ENCODE measurements at places on chromosomes 1 and 21.

- H3K4me1 ChIP-seq: no peaks in the 10 kb centered on the region
- no peak overlapping the region for H3K4me3 ChIP-seq
- H3K27me3 ChIP-seq: no peaks in the 10 kb centered on the region
- DNase-seq: no peak
- no peaks in the 10 kb centered on the region for H3K36me3 ChIP-seq
Measured at GRCh38 chr1:215894617-215895016, 327.5 kb downstream of the KCTD3 start.

GRCh38 chr1:18711536-18712251 is 81.0 kb downstream of the PAX7 start:
- no peak for DNase-seq
- H3K4me1 ChIP-seq: peaks cover 2% of the 10 kb centered on the region
- H3K27ac ChIP-seq: no peak overlapping the region
- no peaks in the 10 kb centered on the region for H3K36me3 ChIP-seq

- H3K4me1 ChIP-seq: no peaks in the 10 kb centered on the region
- no peaks in the 10 kb centered on the region for H3K27me3 ChIP-seq
- no peaks in the 10 kb centered on the region for H3K36me3 ChIP-seq
- no peak for DNase-seq
Measured at GRCh38 chr1:38272515-38272914, 225.9 kb upstream of the POU3F1 start.

DNA sequence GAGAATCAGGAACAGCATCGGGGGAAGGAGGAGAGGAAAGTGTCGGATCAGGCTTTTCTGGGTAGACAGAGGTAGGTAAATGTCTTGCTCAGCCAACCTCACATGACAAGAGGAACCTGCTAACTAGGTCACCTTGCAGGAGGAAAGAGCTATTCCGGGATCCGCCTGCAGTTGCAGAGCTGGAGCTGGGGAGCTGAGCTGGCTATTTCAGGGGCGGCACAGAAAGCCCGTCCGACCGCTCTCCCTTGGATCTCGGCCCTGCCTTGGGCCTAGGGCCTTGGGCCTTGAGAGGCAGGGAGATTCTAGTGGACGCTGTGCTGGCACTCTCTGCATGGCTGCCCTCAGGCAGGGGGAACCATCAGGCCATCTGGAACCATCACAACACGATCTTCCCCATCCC is 56.5 kb upstream of the CTPS1 start:
- H3K4me3 ChIP-seq: no peak overlapping the region
- no peak overlapping the region for H3K27ac ChIP-seq
- H3K27me3 ChIP-seq: no peaks in the 10 kb centered on the region
- no peaks in the 10 kb centered on the region for H3K36me3 ChIP-seq

DNA sequence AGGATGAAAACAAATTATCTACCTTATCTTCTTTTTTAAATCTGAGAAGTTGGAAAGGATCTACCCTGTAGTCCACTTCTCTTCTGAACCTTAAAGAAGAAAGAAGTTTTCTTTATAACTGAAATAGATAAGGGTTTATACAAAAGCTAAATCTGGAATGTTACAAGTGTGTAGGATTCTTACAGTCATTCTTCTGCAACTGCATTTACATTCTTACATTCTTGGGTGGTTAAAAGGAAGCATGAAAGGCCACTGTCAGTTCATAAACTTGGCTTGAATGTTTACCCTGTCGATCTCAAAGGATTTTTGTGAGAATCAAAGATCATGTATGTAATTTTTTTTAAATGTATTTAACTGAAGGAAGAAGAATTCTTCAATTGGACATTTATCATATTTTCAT is 142.1 kb upstream of the BRINP3 start:
- no peak for DNase-seq
- H3K27ac ChIP-seq: no peak overlapping the region
- no peak overlapping the region for H3K4me3 ChIP-seq

DNA sequence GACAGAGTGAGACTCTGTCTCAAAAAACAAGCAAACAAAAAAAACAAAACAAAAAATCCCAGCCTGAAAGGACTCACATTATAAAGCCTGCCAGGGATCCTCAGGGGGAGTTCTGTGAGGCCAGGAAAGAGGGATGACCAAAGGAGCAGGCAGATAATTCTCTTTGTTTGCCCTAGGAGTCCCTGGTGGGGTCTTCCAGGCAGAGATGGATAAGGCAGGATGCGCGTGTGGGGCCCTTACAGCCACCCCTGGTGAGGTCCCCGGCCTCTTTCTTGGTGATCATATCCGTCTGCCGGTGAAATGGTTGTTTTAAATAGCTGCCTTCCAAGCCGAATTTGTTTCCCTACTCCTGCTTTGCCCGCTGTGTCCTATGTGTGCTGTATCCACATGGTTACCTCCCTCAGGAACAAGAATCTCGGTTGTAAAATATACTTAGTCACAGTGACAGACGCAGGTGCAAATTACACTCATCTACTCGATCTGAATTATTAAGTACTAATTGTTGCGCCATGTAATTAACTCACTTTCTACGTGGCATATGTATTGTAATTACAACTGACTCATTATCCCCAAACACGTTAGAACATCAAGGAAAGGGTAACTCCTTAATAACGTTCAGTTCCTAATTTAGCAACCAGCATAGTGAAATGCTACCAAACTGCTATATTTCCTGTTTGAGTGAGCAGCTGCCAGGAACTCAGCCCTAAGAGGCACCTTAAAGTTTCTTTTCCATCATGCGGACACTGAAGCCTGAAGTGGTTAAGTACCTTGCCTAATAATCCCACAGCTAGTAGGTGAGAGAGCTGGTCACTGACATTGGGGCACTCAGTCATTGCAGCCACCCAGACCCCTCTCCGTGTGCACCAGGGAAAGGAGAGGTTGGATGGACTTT is 106.4 kb downstream of the ZSCAN20 start:
- H3K4me1 ChIP-seq: peaks cover 9% of the 10 kb centered on the region
- H3K27me3 ChIP-seq: no peaks in the 10 kb centered on the region
- DNase-seq: no peak
- H3K4me3 ChIP-seq: no peak overlapping the region
- H3K36me3 ChIP-seq: no peaks in the 10 kb centered on the region

DNA sequence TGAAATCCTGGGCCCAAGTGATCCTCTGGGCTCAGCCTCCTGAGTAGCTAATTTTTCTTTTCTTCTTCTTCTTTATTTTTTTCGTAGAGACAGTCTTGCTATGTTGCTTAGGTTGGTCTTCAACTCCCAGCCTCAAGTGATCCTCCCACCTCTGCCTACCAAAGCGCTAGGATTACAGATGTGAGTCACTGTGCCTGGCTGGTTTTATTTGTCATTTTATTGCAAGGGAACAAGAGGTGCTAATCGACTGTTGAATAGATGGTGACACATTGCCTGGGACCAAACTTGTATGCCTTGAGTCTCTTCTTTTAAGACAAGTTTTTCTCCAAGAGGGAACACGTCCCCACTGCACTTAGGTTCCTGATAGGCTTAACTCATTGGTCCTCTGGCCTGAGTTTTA is 20.0 kb upstream of the KLHDC8A start:
- no peaks in the 10 kb centered on the region for H3K36me3 ChIP-seq
- H3K27me3 ChIP-seq: peaks cover 60% of the 10 kb centered on the region
- no peak overlapping the region for H3K4me3 ChIP-seq
- H3K27ac ChIP-seq: no peak overlapping the region
- DNase-seq: no peak

GRCh38 chr1:30881319-30882181 is 27.0 kb downstream of the SDC3 start:
- H3K36me3 ChIP-seq: peaks cover 4% of the 10 kb centered on the region
- no peaks in the 10 kb centered on the region for H3K27me3 ChIP-seq
- DNase-seq: no peak
- no peak overlapping the region for H3K4me3 ChIP-seq

GRCh38 chr1:169595764-169596711 is 9.8 kb upstream of the F5 start:
- no peaks in the 10 kb centered on the region for H3K27me3 ChIP-seq
- DNase-seq: no peak
- no peaks in the 10 kb centered on the region for H3K4me1 ChIP-seq

- H3K4me3 ChIP-seq: no peak overlapping the region
- peaks cover 51% of the 10 kb centered on the region for H3K36me3 ChIP-seq
- H3K27me3 ChIP-seq: no peaks in the 10 kb centered on the region
- H3K27ac ChIP-seq: no peak overlapping the region
Measured at GRCh38 chr21:33799378-33800090, 116.1 kb downstream of the ATP5PO start.

GRCh38 chr1:115456441-115456961 is 118.5 kb upstream of the NGF start:
- peaks cover 11% of the 10 kb centered on the region for H3K4me1 ChIP-seq
- peak; percentile 52 for DNase-seq
- H3K4me3 ChIP-seq: no peak overlapping the region
- no peaks in the 10 kb centered on the region for H3K36me3 ChIP-seq
- H3K27ac ChIP-seq: no peak overlapping the region
- H3K27me3 ChIP-seq: no peaks in the 10 kb centered on the region

GRCh38 chr1:234538930-234539649 is 60.1 kb upstream of the TARBP1 start:
- H3K4me3 ChIP-seq: no peak overlapping the region
- no peaks in the 10 kb centered on the region for H3K36me3 ChIP-seq
- DNase-seq: peak; percentile 57
- peaks cover 98% of the 10 kb centered on the region for H3K4me1 ChIP-seq

- H3K4me3 ChIP-seq: no peak overlapping the region
- DNase-seq: no peak
- no peaks in the 10 kb centered on the region for H3K4me1 ChIP-seq
- H3K27ac ChIP-seq: no peak overlapping the region
- H3K27me3 ChIP-seq: no peaks in the 10 kb centered on the region
- H3K36me3 ChIP-seq: no peaks in the 10 kb centered on the region
Measured at GRCh38 chr1:211231873-211232272, 27.3 kb upstream of the RCOR3 start.

GRCh38 chr1:29470087-29470787 is 233.9 kb downstream of the PTPRU start:
- no peak overlapping the region for H3K27ac ChIP-seq
- peaks cover 6% of the 10 kb centered on the region for H3K27me3 ChIP-seq
- no peak overlapping the region for H3K4me3 ChIP-seq
- DNase-seq: no peak
- H3K4me1 ChIP-seq: no peaks in the 10 kb centered on the region
- no peaks in the 10 kb centered on the region for H3K36me3 ChIP-seq

DNA sequence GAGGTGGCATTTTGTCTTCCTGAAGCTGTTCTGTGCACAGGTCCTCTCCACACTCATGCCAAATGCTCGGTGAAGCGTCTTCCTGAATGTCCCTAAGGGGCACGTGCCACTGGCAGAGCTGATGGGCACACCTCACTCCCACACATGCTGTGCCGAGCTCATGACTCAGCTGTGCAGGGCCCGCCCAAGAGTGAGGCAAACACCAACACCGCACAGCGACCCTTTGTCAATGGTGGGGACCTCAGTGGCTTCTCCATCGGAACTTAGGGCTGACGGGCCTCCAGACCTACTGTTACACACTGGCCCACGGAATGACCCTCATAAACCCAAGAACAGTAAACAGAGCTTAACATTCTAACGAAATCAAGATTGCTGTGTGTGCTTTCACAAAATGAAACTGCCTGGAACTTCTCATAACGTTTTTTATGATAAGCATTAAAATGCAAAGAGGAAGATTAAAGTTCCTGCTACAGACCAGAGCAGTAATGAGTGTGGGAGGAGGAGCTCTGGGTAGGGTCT is 89.3 kb downstream of the SIM2 start:
- H3K36me3 ChIP-seq: peaks cover 6% of the 10 kb centered on the region
- no peak overlapping the region for H3K27ac ChIP-seq
- H3K4me1 ChIP-seq: no peaks in the 10 kb centered on the region
- H3K4me3 ChIP-seq: peak overlapping the region; percentile 33
- DNase-seq: peak; percentile 62
- H3K27me3 ChIP-seq: no peaks in the 10 kb centered on the region

- peaks cover 66% of the 10 kb centered on the region for H3K4me1 ChIP-seq
- no peaks in the 10 kb centered on the region for H3K36me3 ChIP-seq
- peaks cover 63% of the 10 kb centered on the region for H3K27me3 ChIP-seq
- H3K4me3 ChIP-seq: peak overlapping the region; percentile 62
Measured at GRCh38 chr1:3454811-3455618, 550 bp downstream of the ARHGEF16 start.

DNA sequence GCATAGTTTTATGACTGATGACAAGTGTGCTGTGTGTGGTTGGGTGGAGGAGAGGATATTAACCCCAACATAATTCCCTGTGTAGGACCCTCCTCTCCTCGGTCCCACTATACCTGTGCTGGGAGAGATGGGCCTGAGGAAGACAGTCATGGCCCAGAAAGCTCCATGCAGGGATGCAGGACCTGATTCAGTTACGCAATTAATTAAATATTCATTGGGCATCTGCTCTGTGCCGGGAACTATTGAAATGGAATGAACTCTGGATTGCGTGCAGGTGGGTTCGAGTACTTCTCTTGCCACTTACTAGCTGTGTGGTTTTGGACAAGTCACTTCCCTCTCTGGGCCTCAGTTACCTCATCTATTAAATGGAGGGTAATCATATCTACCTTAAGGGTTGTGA is 74.6 kb downstream of the CD247 start:
- H3K4me1 ChIP-seq: peaks cover 19% of the 10 kb centered on the region
- no peak overlapping the region for H3K27ac ChIP-seq
- no peak for DNase-seq
